ENCODE measurements at places on chromosomes 4 and X.

GRCh38 chr4:76384052-76384451 is 36.9 kb downstream of the CCDC158 start:
- no peak for DNase-seq

GRCh38 chr4:1975880-1976279 is 32.9 kb downstream of the NELFA start:
- no peak for DNase-seq

DNA sequence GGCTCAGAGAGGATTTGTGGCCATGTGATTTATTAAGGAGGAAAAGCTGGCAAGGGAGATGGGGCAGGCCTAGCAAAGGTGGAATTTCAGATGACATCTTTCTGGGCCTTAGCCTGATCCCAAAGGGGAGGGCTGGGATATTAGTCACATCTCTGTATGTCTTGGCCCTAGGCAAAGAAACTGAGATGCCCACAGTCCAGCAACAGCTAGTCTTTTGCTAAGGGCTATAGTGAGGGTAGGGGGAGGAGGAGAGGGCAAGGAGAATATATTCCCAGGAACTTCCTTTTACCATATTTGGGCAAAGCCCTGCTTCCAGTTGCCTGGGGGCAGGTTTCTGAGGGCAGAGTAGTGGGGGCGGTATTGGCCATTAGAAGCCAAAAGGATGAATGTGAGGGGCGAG is 209.8 kb upstream of the NR3C2 start:
- DNase-seq = no peak

GRCh38 chrX:130171446-130172126 is at the start of gene RAB33A:
Gene RAB33A, plus strand, starts transcription at chrX:130171962. Its CDS starts 101 bp downstream, at chrX:130172063.
- no peak for DNase-seq

- DNase-seq = peak; percentile 44
These were observed 108.8 kb upstream of the CENPE start for GRCh38 chr4:103306870-103307375.

- no peak for DNase-seq
These were observed 156.8 kb upstream of the HS3ST1 start for GRCh38 chr4:11585506-11585905.

GRCh38 chrX:54978448-54978847 is 15.5 kb downstream of the PFKFB1 start:
- no peak for DNase-seq

DNA sequence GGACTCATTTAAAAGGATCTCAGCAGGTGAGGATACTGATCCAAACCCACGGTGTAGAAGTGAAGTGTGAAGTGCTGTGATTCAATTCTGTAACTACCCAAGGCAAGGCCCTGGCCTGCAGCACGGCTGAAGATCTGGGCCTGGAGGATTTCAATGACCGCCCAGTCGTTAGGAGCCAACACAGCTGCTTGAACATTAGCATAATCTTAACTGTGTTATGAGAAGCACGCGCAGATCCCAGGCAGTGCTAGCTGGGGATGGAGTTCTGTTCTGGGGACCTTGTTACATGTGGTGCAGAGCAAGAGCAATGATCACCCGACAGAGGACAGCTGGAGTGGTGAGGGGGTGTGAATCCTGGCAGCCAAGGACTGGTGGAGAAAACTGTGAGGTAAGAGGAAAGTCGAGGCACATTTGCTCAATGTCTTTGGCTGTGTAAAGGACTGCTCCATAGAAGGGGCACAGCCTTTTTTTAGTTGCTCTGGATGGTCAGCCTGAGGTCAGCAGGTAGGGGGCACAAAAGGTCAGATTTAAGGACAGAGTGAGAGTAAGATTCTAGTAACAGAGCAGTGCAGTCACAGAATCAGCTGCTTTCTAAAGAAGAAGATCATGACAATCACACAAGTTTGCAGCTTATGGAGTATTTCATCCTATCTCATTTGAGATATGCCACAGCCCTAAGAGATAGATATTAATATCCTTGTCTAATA is 181.8 kb downstream of the DCLK2 start:
- no peak for DNase-seq

GRCh38 chr4:189600718-189601435 is 339.8 kb upstream of the FRG1 start:
- DNase-seq = no peak

- no peak for DNase-seq
These were observed 109.8 kb downstream of the NYX start for GRCh38 chrX:41556958-41557357.

DNA sequence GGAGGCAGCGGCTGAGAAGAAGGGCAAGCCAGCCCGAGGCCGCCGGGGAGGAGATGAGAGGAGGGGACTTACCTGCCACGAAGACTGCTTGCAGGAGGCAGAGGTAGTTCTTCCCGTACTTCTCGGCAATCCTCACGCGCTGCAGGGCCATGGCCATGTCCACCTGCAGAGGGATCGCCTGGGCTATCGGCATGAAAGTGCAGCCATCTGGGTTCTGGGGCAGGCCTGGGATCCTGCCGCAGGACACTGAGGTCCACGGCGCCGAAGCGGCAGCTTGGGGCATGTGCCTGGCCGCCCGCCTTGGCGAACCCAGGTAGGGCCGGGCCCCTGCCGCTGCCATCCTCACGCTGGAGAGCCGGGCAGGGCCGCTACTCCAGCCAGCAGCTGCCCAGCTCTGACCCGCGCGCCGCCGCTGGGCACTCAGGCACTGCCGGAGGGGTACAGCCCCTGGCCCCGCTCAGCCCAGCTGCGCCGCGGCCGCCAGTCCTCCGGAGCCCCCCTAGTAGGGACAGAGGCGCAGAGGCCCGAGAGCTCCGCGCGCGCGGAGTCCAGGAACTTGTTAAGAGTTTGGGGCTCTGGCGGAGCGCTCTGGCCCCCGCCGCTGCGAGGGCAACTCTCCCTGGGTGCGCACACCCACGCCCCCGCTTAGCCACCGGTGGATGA is 16.0 kb downstream of the MCF2 start:
- peak; percentile 13 for DNase-seq

DNA sequence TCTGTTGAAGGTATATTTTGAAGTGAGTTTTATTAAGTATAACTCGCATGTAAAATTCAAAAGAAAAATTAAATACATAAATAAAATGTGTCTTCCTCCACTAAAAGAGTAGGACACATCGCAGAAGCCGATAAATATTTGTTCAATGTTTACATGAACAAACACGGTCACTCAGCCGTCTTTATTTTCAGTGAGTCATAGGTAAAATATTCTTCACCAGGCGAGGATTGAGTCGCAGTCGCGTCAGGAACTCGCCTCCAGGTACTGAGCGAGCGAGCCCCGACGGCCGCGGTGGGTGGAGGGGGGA is 271 bp upstream of the FUNDC2 start:
- no peak for DNase-seq

- no peak for DNase-seq
These were observed 300.4 kb upstream of the CPEB2 start for GRCh38 chr4:14701896-14702295.

- no peak for DNase-seq
These were observed 3.6 kb upstream of the ASB11 start for GRCh38 chrX:15319075-15319474.

DNA sequence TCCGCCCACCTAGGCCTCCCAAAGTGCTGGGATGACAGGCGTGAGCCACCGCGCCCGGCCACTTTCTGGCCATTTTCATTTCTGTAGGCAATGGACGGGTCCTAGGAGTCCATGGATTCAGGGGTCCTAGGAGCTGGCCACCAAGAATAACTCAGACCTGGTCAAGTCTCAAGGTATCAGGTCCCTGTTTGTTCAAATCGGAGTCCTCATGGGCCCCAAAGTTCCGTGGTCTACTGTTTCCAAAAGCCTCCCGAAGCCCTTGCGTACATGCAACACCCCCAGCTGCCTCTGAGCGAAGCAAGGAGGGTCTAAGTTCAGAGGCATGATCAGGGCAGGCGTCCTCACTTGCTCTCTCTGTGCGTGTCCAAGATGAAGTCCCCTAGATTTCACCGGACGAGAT is 30.1 kb downstream of the P2RY8 start:
- DNase-seq = no peak

DNA sequence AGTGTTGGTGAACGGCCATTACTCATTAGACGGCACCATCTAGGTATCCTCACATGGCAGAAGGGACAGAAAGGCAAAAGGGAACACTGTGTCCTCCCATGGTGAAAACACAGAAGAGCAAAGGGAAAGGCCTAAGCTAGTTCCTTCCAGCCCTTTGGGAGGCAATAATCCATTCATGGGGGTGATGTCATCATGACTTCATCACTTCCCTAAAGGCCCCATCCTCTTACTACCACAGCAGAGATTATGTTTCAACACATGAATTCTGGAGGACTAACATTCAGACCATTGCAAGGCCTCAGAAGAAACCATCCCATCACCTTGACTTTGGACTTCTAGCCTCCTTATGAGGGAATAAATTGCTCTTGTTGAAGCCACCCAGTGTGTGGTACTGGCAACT is 238.2 kb downstream of the MGST2 start:
- DNase-seq = no peak

DNA sequence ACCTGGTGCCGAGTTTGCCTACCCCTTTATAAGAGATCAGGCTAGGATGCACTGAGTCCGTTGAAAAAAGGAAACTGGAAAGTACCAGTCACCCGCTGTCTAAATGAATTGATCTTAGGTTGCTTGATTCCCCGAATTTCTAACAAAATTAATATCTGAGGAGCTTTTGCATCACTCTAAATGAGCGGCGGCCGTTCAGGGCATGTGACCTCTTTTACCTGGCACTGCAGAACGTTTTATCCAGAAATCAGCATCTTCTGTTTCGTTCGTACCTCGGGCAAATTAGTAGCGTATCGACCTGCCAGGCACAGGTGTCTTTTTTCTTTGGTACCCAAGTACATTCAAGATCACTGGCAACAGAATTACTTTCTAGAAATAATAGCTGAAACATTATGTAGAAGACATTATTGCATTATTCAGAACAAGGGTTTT is 876 bp downstream of the KLHL2 start:
- DNase-seq = no peak

GRCh38 chr4:80279751-80280150 is 13.3 kb downstream of the FGF5 start:
- DNase-seq = no peak

GRCh38 chr4:56787380-56787779 is 34.1 kb downstream of the SPINK2 start:
- DNase-seq = no peak

GRCh38 chr4:135497563-135498152 is 1296.1 kb upstream of the PABPC4L start:
- no peak for DNase-seq

DNA sequence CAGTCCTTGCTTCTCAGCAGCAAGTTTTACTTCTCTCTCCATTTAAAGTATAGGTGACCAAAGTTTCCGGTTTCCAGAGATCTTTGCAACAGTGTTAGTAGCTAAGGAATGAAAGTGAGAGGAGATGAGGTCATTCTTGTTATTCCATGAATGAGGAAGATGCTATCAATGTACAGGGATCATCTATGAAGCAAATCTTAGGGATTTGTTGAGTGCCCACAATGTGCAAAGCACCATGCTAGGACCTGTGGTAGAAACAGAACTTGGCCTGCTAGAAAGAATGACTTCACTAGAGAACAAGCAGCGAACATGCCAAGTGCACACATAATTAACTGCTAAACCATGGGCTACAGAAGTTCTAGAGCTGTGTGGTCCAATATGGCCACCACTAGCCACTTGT is 112.5 kb downstream of the MID1 start:
- DNase-seq = no peak

DNA sequence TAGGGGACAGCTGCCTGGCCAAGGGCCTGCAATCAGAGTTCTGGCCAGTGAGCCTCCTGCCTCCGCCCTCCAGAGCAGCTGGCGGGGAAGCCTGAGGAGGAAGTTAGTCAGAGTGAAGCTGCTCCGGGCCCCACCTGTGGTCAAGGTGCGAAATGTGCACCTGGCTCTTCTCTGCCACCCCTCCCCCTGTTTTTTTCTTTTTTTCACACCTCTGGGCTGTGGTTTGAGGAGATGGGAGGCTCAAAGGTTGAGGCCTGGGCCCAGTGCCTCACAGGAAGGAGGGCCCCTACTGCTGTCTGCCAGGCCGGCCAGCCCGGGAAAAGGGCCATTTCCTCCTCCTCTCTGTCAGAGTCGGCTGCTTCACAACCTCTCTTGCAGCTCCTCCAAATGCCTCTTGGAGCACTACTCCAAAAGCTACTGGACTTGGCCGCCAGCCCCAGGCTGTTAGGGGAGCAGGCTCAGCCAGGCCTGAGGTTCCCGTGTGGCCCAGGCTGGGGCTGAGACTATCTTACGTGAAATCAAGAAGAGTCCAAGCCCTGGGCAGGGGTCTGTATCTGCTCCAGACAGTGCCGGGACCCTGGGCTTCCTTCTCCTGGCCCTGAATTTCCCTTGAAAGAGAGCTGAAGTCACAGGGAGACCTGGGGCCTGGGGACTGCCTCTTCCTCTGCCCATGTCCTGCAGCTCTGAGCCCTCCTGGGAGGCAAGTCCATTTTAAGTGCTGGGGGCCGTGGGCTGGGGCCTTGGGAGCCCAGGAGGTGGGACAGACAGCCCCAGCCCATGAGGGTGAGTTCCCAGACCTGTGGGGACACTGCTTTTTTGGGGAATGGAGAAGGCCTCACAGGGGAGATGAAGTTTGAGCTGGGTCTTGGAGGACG is 4.5 kb upstream of the CXCR3 start:
- DNase-seq = no peak

DNA sequence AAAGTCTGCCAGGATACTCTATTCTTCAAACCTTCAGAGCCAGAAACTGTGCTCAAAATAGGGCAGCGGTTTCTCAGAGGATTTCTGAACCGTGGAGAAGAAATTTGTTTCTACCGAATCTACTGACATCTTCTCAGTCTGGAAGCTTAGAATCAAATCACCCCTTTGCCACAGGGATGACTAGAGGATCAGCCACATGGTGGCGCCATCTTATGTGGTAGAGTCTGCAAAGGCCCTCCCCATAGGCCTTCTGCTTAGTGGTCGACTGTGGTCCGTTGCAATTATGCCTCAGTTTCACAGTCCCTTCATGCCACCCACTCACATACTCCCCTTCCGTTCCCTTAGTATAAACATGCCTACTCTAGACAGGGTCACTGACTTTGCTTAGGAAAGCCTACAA is 680.7 kb upstream of the SPANXN1 start:
- DNase-seq = no peak

DNA sequence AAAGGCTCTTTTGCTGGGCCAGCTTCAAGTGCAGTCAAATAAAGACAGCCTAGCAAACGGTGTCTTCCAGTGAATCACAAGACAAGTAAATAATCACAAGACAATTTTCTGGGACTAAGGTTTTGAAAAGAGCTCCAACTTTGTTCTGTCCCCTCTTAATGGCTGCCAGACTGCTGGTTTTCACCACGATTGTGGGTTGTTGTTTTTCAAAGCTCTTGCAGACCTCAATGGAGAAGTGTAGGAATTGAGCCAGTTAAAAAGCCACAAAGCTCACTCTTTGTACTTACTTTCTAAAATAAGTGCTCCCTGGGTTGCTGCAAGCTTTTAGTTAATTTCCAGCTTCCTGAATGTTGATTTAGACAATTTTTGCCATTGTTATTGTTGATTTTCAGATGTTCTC is 405.8 kb upstream of the HTR2C start:
- no peak for DNase-seq

- no peak for DNase-seq
These were observed 44.7 kb downstream of the MAGEB17 start for GRCh38 chrX:16212024-16212423.

Data from progenitor cell of endocrine pancreas (in vitro differentiated cells).